Omental fat pad (tissue), 4 donors: ENCODE measurements at places on chromosomes 7 and 10. TPM values are rescaled to one million over a fixed set of nuclear protein-coding genes. Genes with fewer than 3 reads are reported as not detected.

GRCh38 chr7:18290865-18291264 is 204.7 kb upstream of the HDAC9 start:
- DNase-seq: no peak

GRCh38 chr7:16891874-16892643 is 10.3 kb upstream of the AGR3 start:
- no peak for DNase-seq

FAM25G gene
- total RNA-seq: not detected

DNA sequence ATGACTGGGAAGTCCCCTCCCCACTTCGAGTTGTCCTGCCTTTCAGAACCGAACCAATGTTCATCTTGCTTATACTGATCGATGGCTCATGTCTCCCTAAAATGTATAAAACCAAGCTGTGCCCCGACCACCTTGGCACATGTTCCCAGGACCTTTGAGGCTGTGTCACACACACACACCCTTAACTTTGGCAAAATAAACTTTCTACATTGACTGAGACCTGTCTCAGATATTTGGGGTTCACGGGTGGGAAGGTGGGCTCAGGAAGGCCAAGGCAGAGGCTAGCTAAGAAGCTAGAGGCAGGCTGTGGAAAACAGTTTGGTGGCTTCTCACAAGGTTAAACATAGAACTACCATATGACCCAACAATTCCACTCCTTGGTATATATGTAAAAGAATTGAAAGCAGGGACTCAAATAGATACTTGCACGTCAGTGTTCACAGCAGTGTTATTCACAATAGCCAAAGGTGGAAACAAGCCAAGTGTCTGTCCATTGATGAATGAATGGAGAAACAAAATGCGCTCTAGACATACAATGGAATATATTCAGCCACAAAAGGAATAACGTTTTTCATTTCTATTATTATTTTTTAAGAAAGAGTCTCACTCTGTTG is 15.4 kb downstream of the PRF1 start:
- no peak for DNase-seq

DENND2A gene
- total RNA-seq: 6.7 TPM

DNA sequence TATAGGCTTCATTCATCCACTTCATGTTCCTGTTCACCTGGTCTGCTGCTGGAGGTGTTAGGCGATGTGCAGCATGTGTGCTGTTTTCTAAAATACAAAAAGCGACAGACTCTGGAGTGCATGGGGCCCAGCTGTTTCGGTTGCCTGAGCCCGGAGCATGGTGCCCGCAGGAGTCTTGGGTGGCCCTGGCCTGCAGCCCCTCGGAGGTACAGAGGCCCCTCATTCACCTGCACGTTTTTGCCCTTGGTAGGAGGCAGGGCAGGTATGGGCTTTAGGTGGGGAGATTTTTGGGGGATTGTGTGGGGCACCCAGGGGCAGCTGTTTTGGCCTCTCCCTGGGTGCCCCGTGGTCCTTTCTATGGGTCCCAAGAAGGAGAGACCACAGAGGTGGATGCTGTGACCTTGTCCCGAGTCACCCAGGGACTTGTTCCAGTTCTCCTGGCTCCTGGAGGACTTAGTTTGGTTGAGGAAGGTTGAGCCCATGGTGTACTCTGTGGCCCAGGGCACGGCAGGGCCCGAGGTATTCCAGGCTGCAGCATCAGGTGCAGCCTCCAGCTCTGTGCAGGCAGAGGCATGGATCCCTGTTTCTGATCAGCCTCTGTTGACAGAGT is 130.7 kb downstream of the TRRAP start:
- DNase-seq: no peak

GRCh38 chr7:137818036-137818435 is 28.7 kb downstream of the DGKI start:
- no peak for DNase-seq

DNA sequence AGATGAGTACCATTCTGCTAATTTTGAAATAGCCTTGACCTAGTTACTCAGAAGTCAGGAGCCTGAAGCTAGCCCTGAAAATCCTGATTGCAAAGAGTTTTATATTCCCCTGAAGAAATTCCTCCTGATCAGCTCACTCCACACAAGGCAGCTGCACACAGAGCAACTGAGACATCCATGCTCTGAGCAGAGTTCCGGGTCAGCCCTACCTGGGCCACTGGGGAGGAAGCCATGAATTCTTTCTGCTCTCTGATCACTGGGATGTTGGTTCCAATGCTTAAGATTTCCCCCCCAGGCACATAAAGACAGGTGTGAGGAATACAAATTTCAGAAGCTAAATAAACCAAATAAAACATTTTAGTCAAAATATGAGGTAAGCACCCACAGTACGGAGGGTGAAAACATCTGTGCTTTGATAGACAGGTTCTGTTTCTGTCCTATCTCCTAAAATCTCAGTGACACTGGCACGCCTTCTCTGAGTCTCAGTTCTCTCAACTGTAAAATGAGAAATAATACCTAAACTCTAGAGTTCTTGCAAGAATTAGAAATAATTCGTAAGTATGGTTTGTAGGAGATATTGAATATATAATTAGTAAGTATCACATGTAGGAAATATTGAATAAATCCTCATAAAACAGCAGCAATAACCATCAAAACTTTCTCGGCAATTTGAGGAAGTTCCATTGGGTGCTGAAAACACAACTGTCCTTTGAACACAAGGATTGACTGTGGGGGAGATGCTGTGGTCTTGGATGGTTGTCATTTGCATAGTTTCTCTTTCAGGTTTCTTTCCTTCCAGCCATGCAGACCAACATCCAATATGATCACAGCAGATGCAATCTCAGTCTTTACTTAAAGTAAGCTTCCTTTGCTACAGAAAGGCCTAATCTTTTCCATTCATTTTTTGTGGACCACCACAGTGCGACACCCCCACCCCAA is 133.0 kb upstream of the TNS3 start:
- no peak for DNase-seq

WNT2 gene
- 0.95 TPM for total RNA-seq

DNA sequence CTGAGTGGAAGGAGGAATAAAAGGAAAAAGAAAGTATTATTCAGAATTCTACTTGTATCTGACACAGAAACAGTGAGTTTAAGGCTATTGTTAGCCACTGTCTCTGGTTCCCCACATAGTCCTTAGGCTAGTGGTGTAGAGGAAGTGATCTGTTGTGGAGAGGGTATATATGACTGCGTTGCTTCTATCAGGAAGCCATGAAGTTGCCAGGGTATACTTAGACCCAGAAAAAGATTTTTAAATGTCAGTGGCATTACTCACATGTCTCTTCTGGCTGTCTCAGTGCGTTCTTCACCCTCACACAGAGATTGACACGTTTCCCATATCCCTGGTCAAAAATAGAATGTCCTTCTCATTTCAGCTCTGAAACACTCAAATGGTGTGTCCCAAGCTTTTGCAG is 72.7 kb downstream of the SEM1 start:
- DNase-seq: no peak

LRGUK gene
- total RNA-seq: 0.19 TPM

DNA sequence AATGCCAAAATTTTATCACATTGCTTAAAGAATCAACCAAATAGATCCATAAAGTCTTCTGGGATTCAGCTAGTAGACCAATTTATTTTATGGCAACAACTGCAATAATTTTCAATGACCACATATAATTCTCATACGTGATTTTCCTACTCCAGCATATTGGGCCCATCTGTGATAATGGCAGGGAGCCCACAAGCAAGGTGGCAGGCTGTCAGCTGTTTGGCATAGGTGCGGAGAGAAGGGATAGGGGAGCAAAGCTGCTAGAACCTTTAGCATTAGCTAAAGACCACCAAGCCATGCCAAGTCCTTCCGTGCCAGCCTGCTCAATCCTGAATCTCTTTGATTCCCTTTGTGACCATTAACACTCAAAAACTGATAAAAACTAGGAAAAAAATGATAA is 721.2 kb downstream of the XPNPEP1 start:
- no peak for DNase-seq

GRCh38 chr7:47741984-47742383 is 160.1 kb upstream of the TNS3 start:
- DNase-seq: no peak

GRCh38 chr7:93955304-93955703 is 33.8 kb downstream of the GNG11 start:
- DNase-seq: no peak

- DNase-seq: no peak
These were observed 487.6 kb downstream of the ARL4A start for GRCh38 chr7:13174991-13175390.

PRKG1 gene
- total RNA-seq: 36.4 TPM

DNA sequence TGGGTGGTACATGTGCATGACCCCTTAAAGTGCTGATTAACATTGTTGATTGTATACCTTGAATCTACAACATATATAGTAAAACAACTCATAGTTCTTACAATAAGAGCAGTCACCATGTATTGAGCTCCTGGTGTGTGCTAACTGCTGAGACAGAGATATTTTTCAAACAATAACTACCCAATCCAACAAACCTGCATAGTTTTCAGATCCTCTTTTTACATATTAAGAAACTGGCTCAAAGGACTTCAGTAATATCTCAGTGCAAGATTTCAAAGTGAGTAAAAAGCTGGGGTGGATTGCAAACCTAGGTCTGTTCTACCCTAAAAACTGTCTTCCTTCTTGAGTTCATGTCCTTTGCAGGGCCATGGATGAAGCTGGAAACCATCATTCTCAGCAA is 272.2 kb downstream of the SNX13 start:
- DNase-seq: no peak

INA gene
- not detected for total RNA-seq

- no peak for DNase-seq
These were observed 252.7 kb upstream of the CDC14C start for GRCh38 chr7:48671656-48672055.

DNA sequence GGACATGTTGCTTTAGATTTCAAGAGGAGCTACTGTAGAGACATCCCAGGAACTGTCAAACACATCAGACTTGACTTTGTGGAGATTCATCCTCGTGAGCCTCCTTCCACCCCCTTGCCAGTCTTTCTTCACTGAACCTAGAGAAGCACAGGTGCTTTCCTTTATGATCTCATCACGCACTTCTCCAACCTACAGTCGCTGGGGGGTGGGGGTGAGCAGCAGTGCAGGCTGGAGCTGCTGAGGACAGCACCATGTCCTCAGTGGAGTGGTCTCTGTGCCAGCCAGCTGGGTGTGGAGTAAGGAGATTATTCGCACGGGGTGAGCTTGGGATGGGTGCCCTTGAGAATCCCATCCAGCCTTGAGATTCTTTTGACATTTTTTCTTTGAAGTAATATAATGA is 88.1 kb downstream of the VOPP1 start:
- no peak for DNase-seq

GRCh38 chr10:93392121-93392520 is 90.0 kb downstream of the MYOF start:
- no peak for DNase-seq

DNA sequence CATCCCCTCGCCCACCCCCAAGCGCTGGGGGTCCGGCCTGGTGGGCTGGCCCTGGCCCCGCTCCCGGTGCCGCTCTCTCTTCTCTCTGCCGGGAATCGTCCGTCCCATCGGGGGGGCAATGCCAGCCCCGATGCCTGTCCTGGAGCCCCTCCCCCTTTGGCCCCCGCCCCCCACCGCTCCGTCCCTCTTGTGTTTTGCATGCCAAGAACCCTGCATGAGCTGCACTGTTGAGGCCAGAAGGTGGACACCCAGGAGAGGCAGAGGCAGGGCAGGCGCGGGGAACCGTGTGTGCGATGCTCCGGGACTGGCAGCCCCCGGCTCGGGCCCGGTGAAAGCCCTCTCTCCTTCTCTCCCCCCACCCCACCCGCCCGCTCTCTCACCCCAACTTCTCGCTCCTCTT is 22.1 kb upstream of the HSPB1 start:
- DNase-seq: no peak

GRCh38 chr7:70693686-70694433 is 438.1 kb upstream of the GALNT17 start:
- DNase-seq: no peak

DNA sequence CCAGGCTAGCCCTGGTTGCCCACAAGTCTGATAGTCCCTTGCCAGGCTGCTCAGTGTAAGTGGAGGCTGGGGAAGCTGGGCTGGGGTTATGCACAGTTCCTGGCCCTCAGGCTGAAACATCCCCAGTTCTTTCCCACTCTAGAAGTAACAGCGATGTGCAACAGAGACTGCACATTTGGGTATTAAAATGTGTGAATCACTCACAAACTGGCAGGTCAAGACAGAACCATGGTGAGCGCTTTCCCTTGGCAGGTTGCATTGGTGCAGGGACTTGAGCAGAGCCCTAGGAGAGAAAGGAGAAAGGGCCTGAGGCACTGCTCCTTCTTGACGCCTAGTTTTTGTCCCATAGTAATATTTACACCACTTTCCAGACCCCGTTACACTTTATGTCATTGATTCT is 56.1 kb upstream of the SLC35B4 start:
- DNase-seq: no peak

GRCh38 chr7:15478401-15478800 is 83.4 kb downstream of the AGMO start:
- no peak for DNase-seq

DNA sequence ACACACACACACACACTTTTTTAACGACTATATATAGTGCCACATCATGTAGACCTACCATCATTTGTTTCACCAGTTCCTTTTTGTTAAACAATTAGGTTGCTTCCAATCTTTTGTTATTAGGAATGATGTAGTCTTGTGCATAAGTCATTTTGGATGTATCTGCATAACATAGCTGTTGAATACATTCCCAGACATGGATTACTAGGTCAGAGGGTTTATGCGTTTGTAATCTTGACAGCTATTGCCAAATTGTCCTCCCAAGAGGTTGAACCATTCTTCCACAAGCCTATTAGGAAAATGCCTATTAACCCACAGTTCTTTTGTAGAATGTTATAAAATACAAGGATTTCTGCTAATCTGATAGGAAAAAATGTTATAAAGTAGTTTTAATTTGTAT is 87.3 kb downstream of the PALS2 start:
- DNase-seq: no peak

DNA sequence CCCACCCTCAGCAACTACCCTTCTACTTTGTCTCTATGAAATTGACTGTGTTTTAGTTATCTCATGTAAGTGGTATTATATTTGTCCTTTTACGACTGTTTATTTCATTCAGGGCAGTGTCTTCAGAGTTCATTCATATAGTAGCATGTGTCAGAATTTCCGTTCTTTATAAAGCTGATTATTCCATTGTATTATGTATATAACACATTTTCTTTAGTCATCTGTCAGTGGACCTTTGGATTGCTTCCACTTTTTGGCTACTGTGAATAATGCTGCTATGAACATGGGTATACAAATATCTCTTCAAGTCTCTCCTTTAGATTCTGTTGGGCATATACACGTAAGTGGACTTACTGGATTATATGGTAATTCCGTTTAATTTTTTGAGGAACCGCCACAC is 14.5 kb downstream of the SLF2 start:
- DNase-seq: no peak

ADAM22 gene
- total RNA-seq: 7.3 TPM

FKBP9 gene
- 86.0 TPM for total RNA-seq

DNA sequence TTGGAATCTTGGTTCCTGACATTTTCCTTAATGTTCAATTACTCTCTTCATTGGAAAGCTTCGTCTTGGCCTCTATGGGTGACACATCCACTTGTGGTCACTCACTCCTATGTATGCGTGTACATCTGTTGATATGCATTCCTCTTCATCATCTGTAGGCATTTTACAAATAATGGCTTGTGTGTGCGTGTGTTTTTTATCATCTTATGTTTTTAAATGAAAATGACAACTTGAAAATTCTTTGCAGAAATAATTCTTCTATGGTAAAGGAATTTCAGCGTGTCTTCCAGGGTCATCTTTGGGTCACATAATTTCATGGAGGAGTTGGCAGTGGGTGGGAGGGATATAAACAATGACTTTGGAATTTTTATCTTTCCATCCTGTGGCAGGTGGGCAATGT is 925.1 kb downstream of the LRMDA start:
- DNase-seq: no peak
